ENCODE measurements at places on chromosomes 7 and 10. TPM values are rescaled to one million over a fixed set of nuclear protein-coding genes. Genes with fewer than 3 reads are reported as not detected.

GRCh38 chr10:71463111-71463510 lies 66.4 kb downstream of the CDH23 start:
- no peaks in the 10 kb centered on the region for H3K36me3 ChIP-seq
- no peak for DNase-seq
- H3K4me1 ChIP-seq, result peaks cover 14% of the 10 kb centered on the region
- no peak overlapping the region for H3K27ac ChIP-seq
- H3K27me3 ChIP-seq, result no peaks in the 10 kb centered on the region

DNA sequence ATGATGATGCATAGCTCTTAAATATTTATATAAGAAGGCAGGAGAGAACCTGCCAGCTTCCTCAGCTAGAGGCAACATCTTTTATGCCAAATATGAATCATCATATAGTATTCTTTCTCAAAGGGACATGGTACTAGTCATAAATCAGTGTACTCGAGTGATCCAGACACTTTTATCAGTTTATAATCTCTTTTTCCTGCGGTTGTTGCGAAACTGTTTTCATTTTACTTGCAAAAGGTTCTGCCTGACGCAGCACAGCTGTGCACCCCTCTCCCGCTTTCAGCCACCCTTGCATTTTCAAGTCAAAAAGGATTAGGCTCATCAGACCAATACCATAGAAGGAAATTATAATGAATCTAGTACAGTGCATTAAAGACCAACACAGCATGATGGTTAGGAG lies 332.3 kb upstream of the PRKCQ start:
- no peak for DNase-seq
- H3K4me1 ChIP-seq, result no peaks in the 10 kb centered on the region
- H3K27me3 ChIP-seq, result no peaks in the 10 kb centered on the region
- no peak overlapping the region for H3K27ac ChIP-seq
- no peaks in the 10 kb centered on the region for H3K36me3 ChIP-seq

GRCh38 chr10:103280031-103280430 lies 3.1 kb downstream of the INA start:
- peaks cover 12% of the 10 kb centered on the region for H3K4me1 ChIP-seq
- H3K4me3 ChIP-seq, result no peak overlapping the region
- H3K27ac ChIP-seq, result no peak overlapping the region
- no peaks in the 10 kb centered on the region for H3K27me3 ChIP-seq
- H3K36me3 ChIP-seq, result no peaks in the 10 kb centered on the region

GRCh38 chr10:120824881-120825309 lies 26.3 kb upstream of the WDR11 start:
- H3K4me3 ChIP-seq, result no peak overlapping the region
- H3K4me1 ChIP-seq, result no peaks in the 10 kb centered on the region
- no peaks in the 10 kb centered on the region for H3K27me3 ChIP-seq
- H3K27ac ChIP-seq, result no peak overlapping the region

Gene CAV1
- total RNA-seq, result 28.5 TPM

Measured in body of pancreas (tissue), 4 donors.